HuH-7 (cell line): ENCODE measurements at places on chromosomes 7 and 10.

- peak; percentile 70 for DNase-seq
Measured at GRCh38 chr10:124092860-124093773, at the start of gene CHST15. Gene CHST15 (minus strand): TSS chr10:124093598. CDS start chr10:124046212, 47,386 bp downstream.

DNA sequence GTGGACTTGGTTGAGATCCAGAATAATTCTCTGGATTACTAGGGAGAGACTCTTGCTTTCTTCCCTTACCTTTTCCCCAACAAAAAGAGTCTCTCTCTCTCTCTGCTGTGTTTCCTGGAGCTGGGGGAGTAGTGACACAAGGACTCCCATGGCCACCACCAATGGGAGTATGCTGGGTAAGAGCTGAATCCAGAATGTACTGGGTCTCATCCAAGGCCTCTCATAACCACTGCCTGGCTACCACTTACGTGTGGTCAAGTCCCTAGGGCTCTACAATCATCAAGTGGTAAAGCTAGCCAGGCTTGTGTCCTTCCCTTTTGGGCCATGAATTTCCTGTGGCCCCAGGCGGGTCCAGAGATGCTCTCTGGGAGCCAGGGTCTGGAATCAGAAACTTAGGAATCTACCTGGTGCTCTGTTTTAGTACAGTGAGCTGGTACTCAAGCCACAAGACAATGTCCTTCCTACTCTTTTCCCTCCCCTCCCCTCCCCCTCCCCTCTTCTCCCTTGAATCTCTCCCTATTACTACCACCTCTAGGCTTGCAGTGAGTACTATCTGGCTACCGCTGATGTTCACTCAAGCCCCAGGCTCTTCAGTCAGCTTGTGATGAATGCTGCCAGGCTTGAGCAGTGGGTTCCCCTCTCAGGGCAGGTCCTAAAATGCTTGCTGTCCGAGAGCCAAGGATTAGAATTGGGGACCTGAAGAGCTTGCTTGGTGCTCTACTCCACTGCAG, 196.6 kb downstream of the BBS9 start:
- DNase-seq, result no peak

- DNase-seq, result no peak
Measured at GRCh38 chr7:126843336-126843735, 409.4 kb downstream of the GRM8 start.

DNA sequence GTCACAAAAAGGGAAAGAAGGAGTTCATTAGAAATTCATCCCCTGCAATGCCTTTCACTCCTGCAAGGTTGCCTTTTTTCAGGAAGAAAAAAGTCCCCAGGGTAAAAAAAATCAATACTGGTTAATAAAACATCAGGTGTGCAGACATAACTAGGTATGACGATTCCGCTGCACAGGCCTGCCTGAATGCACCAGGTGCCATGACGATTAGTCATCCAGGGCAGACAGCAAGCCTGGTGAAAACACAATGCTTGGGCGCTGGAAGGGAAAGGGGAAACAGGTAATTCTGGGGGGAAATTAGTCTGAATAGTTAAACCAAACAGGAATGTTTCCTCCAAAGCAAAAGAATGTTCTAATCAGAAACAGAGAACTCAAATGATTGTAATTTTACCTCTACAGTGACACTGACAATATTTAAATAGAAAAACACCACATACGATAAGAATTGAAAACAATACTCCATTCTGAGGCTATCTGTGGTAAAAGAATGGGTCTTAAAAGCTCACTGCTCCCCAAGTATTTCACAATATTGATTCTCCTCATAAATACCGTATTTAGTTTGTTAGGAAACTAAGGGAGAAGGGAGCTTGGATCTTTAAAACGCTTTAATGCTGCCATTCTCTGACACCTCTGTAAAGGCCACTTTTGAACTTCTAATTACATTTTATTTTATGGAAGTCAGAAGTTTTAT, 45.2 kb downstream of the VPS41 start:
- DNase-seq, result peak; percentile 25

- no peak for DNase-seq
Measured at GRCh38 chr10:111100198-111100597, 23.4 kb downstream of the ADRA2A start.

DNA sequence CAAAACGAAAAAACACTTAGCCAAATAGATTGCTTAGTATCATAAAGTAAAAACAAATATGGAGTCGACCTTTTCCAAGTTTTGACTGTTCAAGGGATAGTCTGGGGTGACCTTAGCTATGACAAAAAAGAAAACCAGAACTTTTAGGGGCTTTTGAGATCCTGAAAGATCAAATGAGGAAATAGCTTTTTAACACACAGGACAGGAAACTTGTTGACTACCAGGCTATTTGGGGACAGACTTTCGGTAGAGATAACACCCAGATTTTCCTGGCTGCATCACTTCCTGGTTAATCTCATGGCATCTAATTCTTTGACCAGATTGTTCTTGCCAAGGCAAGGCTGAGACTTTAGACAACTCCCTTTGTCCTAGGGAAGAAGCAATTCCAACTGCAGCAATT, 34.5 kb upstream of the EGR2 start:
- DNase-seq, result no peak

GRCh38 chr10:126222736-126223511, 165.4 kb downstream of the ADAM12 start:
- DNase-seq, result no peak

GRCh38 chr7:88522771-88523293, 216.1 kb upstream of the STEAP4 start:
- DNase-seq, result no peak

DNA sequence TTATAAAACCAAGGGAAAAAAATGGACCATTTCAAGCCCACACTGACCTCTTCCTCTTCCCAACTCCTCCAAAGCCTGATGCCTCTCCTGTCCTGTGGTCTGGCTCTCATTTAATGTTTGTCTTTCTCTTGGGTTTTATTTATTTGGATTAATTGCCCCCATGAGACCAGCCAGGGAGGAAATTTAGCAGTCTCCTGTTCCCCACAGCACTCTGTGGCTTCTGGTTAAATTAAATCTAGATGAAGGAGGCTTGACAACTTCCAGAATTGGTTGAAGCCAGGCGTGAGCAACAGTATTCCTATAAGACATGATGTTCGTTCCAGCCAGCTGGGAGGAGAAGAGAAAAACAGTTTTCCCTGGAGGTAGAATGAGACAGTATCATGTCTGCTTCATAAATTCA, 15.1 kb upstream of the PRLHR start:
- DNase-seq, result no peak
